B cell (primary cell): ENCODE measurements at places on chromosomes 11 and 22. TPM values are rescaled to one million over a fixed set of nuclear protein-coding genes. Genes with fewer than 3 reads are reported as not detected.

DNA sequence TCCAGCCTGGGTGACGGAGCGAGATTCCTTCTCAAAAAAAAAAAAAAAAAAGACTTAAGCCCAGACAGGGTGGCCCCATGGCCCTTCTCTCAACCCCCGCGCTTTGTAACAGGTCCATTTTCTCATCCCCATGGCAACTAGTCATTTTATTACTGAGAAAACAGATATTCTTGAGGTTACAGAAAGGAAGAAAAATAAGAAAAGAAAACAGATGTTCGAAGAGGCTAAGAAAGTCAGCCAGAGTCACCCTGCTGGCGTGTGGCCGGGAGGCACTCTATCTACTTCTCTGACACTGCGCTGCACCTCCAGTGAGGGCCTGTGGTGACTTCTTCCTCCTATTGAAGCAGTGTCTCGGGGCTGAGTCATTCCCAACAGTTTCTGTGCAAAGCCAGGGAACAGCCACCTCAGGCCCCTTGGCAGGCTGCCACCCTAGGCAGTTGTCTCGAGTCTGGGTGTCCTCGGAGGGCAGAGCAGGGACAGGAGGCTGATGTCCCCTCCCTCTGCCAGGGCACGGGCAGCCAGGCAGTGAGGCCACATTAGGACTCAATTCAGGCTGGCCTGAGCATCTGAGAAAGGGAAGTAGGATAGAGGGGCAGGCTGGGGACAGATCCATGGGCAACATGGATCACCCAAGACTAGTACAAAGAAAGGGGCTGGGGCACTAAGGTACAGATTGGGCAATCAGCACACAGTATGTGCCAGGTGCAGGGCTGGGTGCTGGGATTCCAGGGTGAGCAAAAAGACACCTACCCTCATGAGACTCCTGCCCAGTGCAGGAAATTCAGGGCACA lies 16.4 kb upstream of the SYVN1 start:
- DNase-seq = peak; percentile 16

DNA sequence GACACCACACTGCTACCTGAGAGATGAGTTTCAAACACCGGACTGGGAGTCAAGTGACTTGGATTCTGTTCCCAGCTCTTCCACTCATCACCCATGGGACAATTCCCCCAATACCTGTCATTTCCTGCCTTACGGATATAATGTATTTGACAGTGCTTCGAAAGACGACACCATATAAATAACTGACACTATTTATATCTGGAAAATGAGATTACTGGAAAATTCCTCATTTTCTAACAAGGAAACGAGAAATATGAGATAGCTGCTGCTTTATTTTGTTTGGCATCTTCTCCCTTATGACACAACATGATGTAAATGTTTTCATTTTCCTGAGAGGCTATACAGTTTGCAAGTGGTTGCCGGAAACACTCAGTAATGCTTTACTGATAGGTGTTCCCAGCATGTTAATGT lies 8.6 kb downstream of the HSCB start:
- DNase-seq = no peak

DNA sequence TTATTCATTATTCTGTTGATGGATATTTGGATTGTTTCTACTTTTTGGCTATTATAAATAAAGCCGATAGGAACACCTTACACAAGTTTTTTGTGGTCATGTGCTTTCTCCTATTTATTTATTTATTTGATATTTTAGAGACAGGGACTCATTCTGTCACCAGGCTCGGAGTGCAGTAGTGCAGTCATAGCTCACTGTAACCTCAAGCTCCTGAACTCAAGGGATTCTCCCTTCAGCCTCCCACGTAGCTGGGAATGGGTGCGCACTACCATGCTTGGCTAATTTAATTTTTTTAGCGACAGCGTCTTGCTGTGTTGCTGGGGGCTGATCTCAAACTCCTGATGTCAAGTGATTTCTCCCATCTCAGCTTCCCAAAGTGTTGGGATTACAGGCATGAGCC lies 135.1 kb downstream of the UVRAG start:
- DNase-seq = no peak

GRCh38 chr11:115067471-115067870 lies 389.1 kb downstream of the NXPE2 start:
- no peak for DNase-seq

DNA sequence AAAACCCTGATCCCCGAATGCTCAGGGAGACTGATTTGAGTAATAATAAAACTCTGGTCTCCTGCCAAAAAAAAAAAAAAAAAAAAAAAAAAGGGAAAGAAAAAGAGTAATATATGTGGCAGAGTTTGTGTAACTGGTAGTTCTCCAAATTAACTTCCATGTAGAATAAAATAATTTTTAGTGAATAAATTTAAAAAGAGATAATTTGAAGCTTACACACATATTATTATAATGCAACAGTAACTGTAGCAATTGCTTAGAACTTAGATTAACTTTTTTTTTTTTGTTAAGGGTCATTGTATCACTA lies 11.0 kb upstream of the MRPL17 start:
- no peak for DNase-seq

DNA sequence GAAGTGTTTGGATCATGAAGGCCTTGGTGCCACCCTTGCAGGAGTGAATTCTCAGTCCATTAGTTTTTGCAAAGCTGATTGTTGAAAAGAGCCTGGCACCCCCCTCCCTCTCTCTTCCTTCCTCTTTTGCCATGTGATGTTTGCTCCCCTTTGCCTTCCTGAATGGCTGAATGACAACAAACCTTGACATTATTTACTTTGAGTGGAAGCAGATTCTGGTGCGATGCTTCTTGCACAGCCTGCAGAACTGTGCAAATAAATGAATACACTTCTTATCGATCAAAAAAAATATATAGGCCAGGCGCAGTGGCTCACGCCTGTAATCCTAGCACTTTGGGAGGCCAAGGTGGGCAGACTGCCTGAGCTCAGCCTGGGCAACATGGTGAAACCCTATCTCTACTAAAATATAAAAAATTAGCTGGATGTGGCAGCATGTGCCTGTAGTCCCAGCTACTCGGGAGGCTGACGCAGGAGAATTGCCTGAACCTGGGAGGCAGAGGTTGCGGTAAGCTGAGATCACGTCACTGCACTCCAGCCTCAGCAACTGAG lies 2.0 kb upstream of the NARS2 start:
- no peak for DNase-seq

DNA sequence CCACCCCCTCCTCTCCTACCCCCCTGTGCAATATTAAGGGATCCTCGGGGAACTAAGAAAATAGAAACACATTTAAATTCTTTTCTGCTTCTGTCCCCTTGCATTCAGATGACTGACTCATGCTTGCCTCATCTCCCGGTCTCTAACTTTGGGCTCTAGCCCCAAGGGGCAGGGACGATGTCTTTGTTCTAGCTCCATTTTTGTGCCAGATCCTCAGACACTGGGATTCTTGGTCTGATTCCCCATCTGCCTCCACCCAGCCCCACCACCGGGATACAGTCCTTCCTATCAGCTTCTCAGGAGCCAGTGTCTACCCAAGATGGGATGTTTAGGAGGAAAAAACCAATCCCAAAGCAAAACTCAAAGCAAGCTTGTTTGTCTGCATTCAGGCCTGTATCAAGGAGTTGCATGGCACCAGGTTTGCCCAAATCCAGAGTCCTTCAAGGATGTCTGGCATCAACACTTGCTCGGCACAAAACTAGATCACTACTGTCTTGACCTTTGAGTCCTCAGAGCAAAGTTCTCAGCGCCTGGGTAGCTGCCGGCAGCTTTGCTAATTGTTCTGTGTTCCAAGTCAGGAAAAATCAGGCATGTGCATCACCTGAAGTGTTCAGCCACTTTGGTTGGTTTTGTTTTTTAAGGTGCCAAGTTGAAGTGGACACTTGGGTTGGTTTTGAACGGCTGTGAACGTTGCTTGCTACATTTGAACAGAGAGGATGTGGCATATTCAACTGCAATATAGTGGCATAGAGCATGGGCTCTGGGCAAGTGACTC lies 212.8 kb downstream of the DSCAML1 start:
- DNase-seq = no peak

DNA sequence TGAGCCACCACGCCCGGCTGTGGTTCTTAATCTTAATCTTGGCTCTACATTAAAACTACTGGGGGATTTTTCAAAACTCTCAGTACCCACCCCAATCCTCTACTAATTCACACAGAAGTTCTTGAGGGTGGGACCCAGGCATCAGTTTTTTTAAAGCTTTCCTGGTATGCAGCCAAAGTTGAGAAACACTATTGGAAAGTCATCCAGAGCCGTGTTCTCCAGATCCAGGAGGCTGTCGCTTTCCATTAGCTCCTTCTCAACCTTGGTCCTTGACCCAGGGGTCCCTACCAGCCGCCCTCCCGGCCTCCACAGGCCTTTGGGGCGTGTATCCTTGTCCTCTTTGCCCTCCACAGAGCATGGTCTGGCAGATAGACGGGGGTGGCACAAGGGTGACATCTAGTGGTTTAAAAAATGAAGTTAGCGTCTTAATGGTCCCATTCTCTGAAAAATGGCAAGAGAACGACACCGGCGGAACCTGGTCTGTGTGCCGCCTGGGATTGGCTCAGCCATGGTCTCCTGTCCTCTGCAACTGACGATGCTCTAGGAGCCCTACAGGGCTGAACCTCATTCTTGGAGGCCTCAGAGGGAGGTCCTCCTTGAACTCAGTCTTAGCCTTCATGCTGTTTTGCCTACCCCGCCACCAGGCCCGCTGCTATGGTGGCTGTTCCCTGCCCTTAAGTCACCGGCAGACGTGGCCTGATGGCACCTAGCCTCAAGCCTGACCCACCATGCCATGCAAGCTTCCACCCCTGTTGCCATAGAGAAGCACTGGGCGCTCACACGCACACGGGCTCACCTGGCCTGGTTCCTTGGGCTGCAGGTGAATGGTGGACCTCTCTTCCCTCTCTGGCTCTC lies 152.0 kb upstream of the SYN3 start:
- peak; percentile 80 for DNase-seq

GRCh38 chr11:47516155-47516554 lies 36.8 kb downstream of the CELF1 start:
- DNase-seq = no peak

GRCh38 chr11:133597236-133597635 lies 64.9 kb upstream of the OPCML start:
- DNase-seq = no peak

DNA sequence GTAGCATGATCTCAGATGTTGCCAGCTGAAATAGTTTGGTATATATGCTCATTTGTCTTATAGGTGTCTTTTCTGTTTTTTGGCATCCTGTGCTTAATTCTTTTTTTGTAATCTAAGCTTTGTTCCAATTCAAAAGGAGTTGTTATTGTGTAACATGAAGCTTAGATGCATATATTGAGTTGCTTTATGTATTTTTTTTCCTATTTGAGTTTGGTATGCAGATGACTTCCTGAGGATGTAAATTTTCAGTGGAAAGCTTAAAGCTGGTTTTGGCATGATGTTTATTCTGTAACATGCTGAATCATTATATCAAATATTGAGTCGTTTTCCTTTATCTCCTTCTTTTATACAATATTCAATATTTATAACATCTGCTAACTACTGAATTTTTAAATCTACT lies 69.4 kb downstream of the DDX10 start:
- no peak for DNase-seq

The DPAGT1 gene
- 60.3 and 64.3 TPM in 2 replicates for polyA plus RNA-seq

The PLET1 gene
- not detected in 2 replicates for polyA plus RNA-seq

The HEPACAM gene
- polyA plus RNA-seq = not detected in 2 replicates
